ENCODE measurements at places on chromosomes 5 and 9. TPM values are rescaled to one million over a fixed set of nuclear protein-coding genes. Genes with fewer than 3 reads are reported as not detected.
A peak's percentile ranks its signal among the peaks of the same experiment; 100 is the strongest.

The ZDHHC11B gene
- total RNA-seq, result 0.10 TPM

DNA sequence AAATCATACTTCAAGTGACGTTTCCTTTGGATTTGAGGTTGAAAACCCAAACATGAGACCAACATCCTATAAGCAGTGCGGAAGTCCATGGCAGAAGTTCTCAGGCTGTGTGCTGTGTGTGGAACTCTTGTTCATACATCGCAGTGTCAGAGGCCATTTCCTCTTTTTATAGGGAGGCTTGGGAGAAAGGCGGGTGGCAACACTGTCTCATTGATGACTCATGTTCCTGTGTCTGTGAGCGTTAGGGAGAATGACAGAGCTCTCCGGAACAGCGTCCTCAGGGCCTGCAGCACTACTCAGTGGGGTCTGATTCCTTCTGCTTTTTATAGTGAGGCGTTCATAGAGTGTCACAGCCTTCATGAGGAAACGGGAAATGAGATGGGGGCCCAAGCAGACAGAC lies 98.8 kb upstream of the BASP1 start:
- no peak overlapping the region for H3K27ac ChIP-seq
- no peak for DNase-seq
- H3K27me3 ChIP-seq, result no peaks in the 10 kb centered on the region

DNA sequence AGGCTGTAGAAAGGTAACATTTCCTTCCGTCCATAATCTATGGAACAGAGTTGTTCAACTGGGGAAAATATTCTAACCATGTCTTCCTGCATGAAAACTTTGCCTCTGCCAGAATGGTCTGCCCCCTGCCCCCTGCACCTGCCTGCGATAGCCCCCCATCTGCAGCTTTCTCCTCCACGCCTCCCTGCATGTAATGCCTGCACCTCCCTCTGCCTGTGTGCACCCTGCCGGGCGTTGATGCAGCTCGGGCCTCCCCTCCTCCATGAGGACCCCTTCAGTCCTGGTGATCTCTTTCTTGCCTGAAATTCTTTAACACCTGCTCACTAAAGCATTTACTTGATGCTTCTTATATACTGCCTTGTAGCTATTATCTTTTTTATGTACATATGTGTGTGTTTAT lies 266.2 kb downstream of the ARHGEF28 start:
- no peaks in the 10 kb centered on the region for H3K36me3 ChIP-seq
- H3K4me1 ChIP-seq, result no peaks in the 10 kb centered on the region
- H3K27ac ChIP-seq, result no peak overlapping the region
- H3K4me3 ChIP-seq, result no peak overlapping the region

GRCh38 chr5:73160239-73160671 lies 12.7 kb upstream of the TMEM174 start:
- H3K4me3 ChIP-seq, result peak overlapping the region; percentile 41
- DNase-seq, result peak; percentile 81
- H3K27me3 ChIP-seq, result peaks cover 62% of the 10 kb centered on the region
- H3K36me3 ChIP-seq, result no peaks in the 10 kb centered on the region
- peaks cover 26% of the 10 kb centered on the region for H3K4me1 ChIP-seq

DNA sequence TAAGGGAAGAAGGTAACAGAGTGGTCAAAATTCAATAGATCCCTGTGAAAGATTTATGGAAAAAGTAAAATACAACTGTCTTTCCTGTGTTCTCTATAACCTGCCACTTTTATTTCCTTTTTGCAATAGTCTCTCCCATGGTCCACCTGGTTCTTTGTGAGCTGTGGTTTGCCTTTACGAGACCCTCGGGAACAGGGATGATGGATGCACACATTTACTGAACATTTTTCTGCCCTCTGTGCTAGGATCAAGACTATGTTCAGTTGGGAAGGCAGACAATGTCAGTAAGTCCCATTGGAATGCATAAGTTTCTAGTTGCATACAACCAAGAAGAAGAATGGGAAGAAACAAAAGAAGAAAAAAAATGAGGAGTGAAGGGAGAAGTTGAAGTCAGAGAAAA lies 281.2 kb downstream of the TRPM3 start:
- no peak overlapping the region for H3K4me3 ChIP-seq
- no peaks in the 10 kb centered on the region for H3K27me3 ChIP-seq

Measured in activated CD8-positive, alpha-beta T cell treated with anti-CD3 and anti-CD28 coated beads, Interleukin-2, amount 10 ng/mL, durations not matched to agents 7 days and 5 days (primary cell).